Inflammatory macrophage (primary cell): ENCODE measurements at places on chromosomes 4 and X.

- DNase-seq: no peak
Measured at GRCh38 chr4:158016511-158016910, 156.3 kb downstream of the GASK1B start.

DNA sequence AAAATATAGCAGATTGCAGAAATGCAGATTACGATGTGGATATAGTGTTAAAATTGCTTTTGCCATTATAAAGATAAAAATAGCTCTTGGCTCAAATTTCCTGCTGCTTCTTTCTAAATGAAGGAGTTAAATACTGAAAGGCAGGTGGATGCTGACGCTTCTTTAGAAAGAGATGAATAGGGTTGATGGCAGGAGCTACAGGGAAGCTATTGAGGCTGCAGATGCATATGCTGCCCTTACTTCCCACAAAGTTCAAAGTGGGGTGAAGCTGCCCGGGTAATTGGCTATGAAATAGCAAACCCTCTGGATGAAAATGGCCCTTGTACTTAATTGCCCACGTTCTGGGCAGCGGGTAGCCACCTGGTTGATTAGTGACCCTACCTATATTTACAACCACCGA, 379.5 kb downstream of the ZIC3 start:
- no peak for DNase-seq

- no peak for DNase-seq
Measured at GRCh38 chr4:52622564-52622963, 36.5 kb downstream of the USP46 start.

DNA sequence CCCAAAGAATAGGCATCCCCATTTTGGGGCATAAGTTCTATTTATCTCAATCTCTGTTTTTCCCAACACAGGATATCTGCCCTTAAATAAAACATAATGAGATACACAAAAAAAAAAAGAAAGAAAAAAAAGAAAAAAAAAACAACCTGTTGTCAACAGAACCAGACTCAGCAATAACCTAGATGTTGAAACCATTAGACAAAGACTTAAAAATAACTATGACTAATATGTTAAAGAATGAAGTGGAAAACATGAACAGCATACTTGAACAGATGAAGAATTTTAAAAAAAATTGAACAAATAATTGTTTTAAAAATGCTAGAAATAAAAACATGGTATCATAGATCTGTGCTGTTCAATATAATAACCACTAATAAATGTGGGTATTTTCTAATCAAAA, 93.4 kb upstream of the RXFP1 start:
- no peak for DNase-seq

DNA sequence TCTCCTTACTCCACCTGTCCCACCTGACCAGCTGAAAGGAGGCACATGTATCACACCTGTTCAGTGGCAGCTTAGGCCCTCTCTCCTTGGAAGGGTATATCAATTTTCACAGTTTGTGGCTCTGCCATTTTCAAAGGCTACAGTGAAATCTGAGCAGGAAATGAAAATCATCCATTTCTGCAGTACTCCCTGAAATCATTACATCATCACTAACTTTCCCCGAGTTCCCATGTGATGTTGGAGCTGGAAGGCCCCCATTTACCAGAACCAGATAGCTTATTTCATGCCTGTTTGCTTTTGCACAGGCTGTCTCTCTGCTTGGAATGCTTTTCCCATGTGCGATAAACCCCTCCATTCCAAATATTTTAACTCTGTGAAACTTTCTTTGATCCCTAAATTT, 31.0 kb upstream of the STX18 start:
- no peak for DNase-seq

DNA sequence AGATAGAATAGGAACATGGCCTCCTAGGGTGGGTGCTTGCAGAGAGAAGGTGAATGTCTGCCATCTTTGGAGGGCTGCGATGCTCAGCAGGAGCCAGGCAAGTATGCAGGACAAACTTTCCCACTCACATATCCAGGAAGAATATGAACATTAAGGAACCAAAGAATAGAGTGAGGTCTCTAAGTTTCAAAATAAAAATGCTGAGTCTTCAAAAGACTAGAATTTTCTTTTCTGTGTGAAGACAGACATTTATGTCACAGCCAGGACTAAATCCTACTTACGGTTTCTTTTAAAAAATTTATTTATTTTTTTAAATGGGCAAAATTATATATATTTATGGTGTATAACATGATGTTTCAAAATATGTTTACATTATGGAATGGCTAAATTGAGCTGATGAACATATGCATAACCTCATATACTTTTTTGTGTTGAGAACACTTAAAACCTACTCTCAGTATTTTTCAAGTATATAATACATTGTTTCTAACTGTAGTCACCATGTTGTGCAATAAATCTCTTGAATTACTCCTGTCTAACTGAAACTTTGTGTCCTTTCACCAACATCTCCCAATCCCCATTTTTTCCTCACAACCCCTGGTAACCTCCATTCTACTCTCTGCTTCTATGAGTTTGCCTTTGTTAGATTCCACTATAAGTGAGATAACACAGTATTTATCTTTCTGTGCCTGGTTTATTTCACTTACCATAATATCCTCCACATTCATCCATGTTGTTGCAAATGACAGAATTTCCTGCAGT, 177.8 kb upstream of the HAND2 start:
- no peak for DNase-seq

- DNase-seq: peak; percentile 49
Measured at GRCh38 chr4:149980941-149981340, 97.3 kb upstream of the DCLK2 start.

DNA sequence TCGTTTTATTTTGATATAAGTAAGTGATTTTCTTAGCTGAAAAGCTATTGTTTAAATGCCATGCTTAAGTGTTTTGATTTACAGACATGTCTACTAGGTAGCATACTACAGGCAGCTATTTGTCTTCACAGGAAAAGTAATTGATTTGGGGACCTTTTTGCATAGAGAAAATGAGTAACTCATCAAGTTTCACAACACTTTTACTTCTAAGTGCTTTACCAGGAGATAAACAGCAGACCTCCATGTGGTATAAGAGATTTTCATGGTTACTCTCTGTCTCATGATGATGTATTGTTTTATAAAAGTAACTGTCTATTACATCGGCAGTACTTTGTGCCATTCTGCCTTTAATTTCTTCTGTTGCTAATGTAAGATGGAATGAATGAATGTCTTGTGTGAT, 28.7 kb downstream of the RBPJ start:
- no peak for DNase-seq

GRCh38 chr4:77181720-77182119, 24.7 kb downstream of the CCNG2 start:
- no peak for DNase-seq

GRCh38 chrX:45323387-45323786, 122.7 kb upstream of the DIPK2B start:
- DNase-seq: no peak

DNA sequence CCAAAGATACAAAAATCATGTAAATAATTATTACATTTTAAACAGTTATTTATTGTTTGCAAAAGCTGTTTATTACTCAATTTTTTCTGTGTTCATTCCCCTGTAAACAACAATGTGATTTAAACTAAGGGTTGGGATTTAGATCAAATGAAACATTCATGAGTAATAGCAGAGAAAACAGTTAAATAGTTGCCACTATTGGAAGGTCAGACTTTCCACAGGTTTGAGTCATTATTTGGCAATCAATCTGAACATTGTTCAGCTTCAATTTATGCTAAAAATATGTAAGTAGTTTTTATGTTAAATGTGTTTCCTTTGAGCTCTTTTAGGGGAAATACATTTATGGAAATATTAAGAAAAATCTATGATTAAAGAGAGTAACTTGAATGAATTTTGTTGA, 144.9 kb downstream of the STIM2 start:
- DNase-seq: no peak

DNA sequence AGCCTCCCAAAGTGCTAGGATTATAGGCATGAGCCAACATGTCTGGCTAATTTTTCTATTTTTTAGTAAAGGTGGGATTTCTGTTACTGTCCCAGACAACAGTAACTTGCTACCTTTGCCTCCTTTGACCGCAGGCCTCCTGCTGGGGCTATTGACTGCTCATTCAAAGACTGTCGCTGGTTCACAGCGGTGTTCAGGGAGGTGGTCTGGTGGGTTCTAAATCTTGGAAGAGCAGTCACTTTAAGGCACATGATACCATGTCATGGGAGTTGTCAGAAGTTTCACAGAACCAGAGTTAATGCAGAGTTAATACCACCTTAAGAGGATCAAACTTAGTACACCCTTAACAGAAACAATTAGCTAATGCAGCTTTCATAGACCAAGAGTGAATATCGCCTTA, 3.8 kb downstream of the ASMT start:
- DNase-seq: no peak

DNA sequence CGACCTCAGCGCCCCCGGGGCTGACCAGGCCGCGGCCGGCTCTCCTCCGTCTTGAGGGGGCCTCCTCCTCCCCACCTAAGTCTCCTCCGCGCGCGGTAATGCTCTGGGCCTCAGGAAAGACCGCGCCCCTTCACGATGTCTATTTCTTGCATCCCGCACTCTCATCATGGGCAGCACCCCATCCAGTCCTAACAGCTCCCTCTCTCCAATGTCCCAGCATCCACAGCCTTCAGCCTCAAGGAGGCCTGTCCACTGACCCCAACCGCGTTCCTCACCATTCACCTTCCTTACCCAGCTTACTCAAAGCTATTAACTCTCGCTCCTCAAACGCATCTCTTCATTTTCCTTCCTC, 77.5 kb downstream of the MAGED4 start:
- DNase-seq: no peak

DNA sequence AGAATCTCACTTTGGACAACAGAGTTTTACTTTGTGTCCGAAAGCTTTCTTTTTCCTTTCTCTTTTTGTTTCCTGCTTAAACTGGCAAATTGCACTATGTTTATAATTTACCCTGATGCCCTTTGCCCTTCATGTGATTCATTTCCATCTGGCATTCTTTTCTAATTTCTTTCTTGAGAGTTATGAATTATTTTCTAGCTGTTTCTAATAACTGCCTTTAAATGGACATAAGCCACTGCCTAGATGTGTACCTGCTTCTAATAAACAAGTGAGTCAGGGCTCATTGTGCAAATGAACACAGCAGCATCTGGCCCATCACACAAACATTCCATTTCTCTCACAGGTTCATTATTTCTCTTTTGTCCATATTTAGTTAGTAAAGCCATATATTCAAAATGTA, 242.3 kb upstream of the GPRIN3 start:
- DNase-seq: no peak

DNA sequence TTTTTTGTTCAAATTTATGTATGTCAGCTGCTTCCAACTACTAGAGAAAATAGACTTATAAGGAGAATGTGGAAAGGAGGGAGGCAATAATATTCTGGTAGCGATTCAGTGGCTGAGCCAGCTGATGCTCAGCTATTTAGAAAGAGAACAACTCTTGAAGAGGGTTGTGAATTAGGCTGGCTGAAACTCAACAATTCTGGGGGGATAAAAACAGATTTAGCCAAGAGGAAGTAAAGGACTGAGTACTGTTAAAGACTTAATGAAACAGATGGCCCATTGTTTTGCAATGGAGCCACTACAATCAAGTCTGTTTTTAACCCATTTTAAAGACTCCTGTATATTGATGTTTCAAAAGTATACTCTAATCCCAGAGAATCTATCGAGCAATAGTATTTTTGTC, 1058.9 kb downstream of the C4orf33 start:
- no peak for DNase-seq
